ENCODE measurements at places on chromosomes 5 and 9. TPM values are rescaled to one million over a fixed set of nuclear protein-coding genes. Genes with fewer than 3 reads are reported as not detected.
A peak's percentile ranks its signal among the peaks of the same experiment; 100 is the strongest.

Gene IL5
- total RNA-seq = not detected

Gene TRIM7
- 16.7 TPM for total RNA-seq

Gene PCDHGB7
- total RNA-seq = 9.7 TPM

Gene JADE2
- 36.6 TPM for total RNA-seq

Gene AQP3
- 7.1 TPM for total RNA-seq

Gene LCN6
- 1.1 TPM for total RNA-seq

Gene GCNT4
- total RNA-seq = 1.4 TPM

Gene MYO10
- 51.6 TPM for total RNA-seq

Gene PCDHGA3
- 0.55 TPM for total RNA-seq

DNA sequence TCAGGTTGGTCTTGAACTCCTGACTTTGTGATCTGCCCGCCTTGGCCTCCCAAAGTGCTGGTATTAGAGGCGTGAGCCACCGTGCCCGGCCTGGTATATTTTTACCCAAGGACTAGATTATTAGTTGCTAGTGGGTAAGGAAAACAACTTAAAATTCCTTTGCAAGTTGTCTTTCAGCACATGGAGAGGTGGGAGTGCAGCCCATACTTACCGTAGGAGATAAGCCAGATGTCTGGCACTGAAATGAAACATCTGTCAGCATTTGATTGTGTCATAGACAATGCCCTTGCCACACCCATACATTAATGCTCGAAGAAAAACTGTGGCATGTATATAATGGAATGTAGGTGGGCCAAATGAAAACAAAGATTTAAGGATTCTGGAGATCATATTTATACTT lies 36.6 kb upstream of the ANKH start:
- no peak overlapping the region for H3K27ac ChIP-seq
- H3K36me3 ChIP-seq = no peaks in the 10 kb centered on the region
- no peaks in the 10 kb centered on the region for H3K27me3 ChIP-seq

- H3K27ac ChIP-seq = peak overlapping the region; percentile 80
- no peak overlapping the region for H3K4me3 ChIP-seq
- peaks cover 53% of the 10 kb centered on the region for H3K4me1 ChIP-seq
- no peaks in the 10 kb centered on the region for H3K27me3 ChIP-seq
- DNase-seq = no peak
- no peaks in the 10 kb centered on the region for H3K36me3 ChIP-seq
These were observed 15.6 kb downstream of the PRRC2B start for GRCh38 chr9:131409458-131409992.

DNA sequence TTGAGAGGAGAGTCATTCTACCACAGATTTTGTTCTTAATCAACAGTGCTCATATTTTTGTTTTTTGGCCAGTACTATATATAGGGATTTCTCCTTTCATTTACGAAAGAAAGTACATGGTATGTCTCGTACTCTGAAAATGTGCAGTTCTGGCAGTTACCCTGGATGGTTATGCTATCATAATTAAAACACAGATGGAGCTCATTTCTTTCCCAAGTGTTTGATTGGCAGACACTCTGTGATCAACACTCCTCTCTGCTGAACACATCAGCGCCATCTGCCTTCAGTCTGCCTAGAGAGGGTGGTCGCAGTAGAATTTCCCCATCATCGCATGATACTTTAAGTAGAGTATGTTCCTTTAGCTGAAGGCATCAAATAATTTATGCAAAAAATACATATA lies 64.5 kb downstream of the PAM start:
- H3K4me1 ChIP-seq = no peaks in the 10 kb centered on the region
- DNase-seq = no peak
- no peak overlapping the region for H3K27ac ChIP-seq
- H3K4me3 ChIP-seq = no peak overlapping the region

- H3K4me1 ChIP-seq = peaks cover 81% of the 10 kb centered on the region
- no peaks in the 10 kb centered on the region for H3K36me3 ChIP-seq
- H3K4me3 ChIP-seq = no peak overlapping the region
These were observed 60.2 kb downstream of the SLC22A5 start for GRCh38 chr5:132429463-132430440.

DNA sequence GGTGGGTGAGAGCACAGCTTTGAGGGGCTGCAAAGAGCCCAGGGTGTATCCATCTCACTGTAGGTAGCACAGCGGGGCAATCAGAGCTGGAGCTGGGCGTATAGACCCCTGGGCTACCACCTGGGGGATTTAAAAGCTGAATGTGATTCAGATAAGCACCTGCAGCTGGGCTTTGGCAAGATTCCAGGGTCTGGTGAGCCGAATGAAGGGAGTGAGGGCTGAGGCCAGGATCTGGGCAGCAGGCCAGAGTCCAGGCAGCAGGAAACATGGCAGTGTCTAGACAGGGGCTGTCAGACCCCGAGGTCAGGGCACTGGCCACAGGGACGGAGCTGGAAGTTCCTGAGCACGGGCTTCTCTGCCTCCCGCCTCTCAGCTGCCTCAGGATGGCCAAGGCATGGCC lies 8.7 kb downstream of the ASS1 start:
- H3K4me1 ChIP-seq = peaks cover 28% of the 10 kb centered on the region
- H3K36me3 ChIP-seq = no peaks in the 10 kb centered on the region
- H3K27me3 ChIP-seq = no peaks in the 10 kb centered on the region
- H3K27ac ChIP-seq = no peak overlapping the region

GRCh38 chr5:35880156-35880555 lies 23.5 kb downstream of the IL7R start:
- no peaks in the 10 kb centered on the region for H3K36me3 ChIP-seq
- H3K27me3 ChIP-seq = no peaks in the 10 kb centered on the region
- H3K4me3 ChIP-seq = no peak overlapping the region
- no peak for DNase-seq

GRCh38 chr5:153088538-153088937 lies 401.9 kb upstream of the GRIA1 start:
- no peaks in the 10 kb centered on the region for H3K4me1 ChIP-seq
- DNase-seq = no peak
- no peak overlapping the region for H3K4me3 ChIP-seq
- H3K27me3 ChIP-seq = no peaks in the 10 kb centered on the region
- H3K36me3 ChIP-seq = no peaks in the 10 kb centered on the region

- peak overlapping the region; percentile 97 for H3K27ac ChIP-seq
- peak; percentile 56 for DNase-seq
- H3K36me3 ChIP-seq = no peaks in the 10 kb centered on the region
- H3K4me1 ChIP-seq = peaks cover 31% of the 10 kb centered on the region
These were observed 1.8 kb downstream of the PDLIM4 start for GRCh38 chr5:132259069-132259851.

DNA sequence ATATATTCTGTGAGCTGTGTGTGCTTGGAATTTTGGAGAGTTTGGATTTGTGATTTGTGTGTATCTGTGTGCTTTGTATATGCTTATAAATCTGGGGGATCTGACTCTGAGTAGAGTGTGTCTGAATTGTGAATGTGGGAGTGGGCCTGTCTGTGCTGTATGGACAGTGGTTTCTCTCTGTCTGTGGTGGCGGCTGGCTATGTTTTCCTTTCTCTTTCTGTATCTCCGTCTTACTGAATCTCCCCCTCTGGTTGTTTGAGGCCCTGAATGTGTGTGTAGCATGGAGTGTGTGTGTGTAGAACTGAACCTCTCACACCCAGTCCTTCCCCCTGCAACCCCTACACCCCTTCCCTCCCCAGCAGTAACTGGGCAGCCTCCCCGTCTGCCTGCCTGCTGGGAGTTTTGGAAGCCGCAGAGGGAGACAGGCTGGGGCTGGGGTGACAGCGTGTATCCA lies 4.7 kb downstream of the CXXC5 start:
- peaks cover 85% of the 10 kb centered on the region for H3K4me1 ChIP-seq
- DNase-seq = no peak
- no peak overlapping the region for H3K4me3 ChIP-seq

- peaks cover 25% of the 10 kb centered on the region for H3K4me1 ChIP-seq
- no peak overlapping the region for H3K4me3 ChIP-seq
- H3K27ac ChIP-seq = peak overlapping the region; percentile 79
- DNase-seq = peak; percentile 76
- no peaks in the 10 kb centered on the region for H3K27me3 ChIP-seq
These were observed 131.2 kb upstream of the KLF4 start for GRCh38 chr9:107620801-107621200.

DNA sequence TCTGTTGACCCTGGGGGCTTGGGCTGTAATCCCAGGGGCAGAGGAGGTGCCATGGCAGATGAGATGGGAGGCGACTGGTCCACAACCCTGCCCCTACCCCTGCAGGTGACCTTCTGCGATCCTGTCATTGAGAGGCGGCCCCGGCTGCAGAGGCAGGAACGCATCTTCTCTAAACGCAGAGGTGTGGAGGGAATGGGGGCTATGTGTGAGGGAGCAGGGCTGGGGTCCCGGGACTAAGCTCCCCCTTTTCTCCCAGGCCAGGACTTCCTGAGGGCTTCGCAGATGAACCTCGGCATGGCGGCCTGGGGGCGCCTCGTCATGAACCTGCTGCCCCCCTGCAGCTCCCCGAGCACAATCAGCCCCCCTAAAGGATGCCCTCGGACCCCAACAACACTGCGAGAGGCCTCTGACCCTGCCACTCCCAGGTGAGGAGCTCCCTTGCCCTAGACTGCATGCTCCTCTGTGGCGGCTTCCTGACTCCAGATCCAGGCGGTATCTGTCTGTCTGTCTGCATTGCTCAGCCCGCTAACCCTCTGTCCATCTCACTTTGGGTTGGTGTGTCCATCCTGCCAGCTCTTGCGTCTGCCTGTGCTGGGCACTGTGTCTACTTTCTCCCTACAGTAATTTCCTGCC lies 9.9 kb downstream of the ZDHHC12 start:
- no peak overlapping the region for H3K27ac ChIP-seq
- no peak for DNase-seq
- H3K27me3 ChIP-seq = no peaks in the 10 kb centered on the region
- H3K36me3 ChIP-seq = no peaks in the 10 kb centered on the region
- H3K4me1 ChIP-seq = no peaks in the 10 kb centered on the region
- no peak overlapping the region for H3K4me3 ChIP-seq

DNA sequence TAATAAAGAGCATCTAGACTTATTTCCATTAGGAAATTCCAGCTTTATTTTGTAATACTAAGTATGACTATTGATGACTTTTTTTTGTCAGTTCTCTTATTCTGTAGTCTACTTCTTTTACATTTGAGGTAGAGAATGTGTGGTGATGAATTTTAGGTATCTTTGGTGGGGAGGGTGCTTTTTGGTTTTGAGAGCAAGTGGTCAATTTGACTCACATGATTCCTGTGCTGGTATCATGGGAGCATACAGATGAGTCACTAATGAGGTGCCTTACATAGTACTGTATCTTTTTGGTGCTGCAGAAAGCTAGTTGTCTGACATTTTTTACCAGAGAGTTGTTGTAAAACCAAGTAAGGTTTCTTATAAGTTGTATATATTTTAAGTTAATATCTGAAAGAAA lies 35.3 kb downstream of the ERBIN start:
- H3K27ac ChIP-seq = no peak overlapping the region
- H3K4me1 ChIP-seq = peaks cover 33% of the 10 kb centered on the region

DNA sequence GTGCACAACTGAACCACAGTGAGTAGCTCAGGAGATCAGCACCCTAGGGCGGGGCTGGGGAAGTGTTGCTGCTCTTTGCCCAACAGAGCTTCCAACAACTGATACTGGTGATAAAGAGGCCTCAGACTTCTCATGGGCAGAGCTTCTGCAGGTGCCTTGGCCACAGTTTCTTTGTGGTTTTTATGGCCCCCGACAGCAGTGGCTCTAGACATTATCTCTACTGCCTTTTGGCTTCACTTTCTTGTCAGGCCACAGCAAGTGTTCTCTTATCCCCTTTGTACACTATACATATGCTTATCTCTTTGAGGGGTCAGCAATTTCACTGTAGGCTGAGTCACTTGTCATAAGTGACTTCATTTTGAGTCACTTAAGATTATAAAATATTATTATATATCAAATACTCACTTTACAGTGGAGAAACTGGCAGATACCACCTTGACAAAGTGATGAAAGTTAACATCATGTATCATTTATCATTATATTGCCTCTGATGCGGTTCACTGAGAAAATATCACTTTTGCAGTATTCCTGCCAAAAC lies 90.9 kb upstream of the COX7C start:
- no peaks in the 10 kb centered on the region for H3K36me3 ChIP-seq
- no peaks in the 10 kb centered on the region for H3K27me3 ChIP-seq
- no peak for DNase-seq
- H3K4me1 ChIP-seq = no peaks in the 10 kb centered on the region
- no peak overlapping the region for H3K27ac ChIP-seq
- no peak overlapping the region for H3K4me3 ChIP-seq

DNA sequence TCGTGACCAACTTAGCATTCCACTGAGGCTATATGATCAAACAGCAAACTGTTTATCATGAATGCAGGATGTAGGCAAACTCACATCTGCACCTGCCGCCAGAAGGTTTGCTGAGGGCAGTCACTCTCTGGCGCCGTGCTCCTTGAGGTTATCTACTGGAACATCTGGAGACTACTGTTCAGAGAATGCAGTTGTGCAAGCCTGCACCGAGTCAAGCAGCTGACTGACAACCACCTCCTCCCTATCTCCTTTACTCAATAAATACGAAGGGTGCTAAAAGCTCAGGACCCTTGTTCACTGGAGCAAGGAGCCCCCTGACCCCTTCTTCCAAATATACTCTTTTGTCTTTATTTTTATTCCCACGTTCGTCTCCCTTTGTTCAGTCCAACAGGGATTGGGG lies 27.1 kb downstream of the CCDC125 start:
- no peak overlapping the region for H3K4me3 ChIP-seq
- no peaks in the 10 kb centered on the region for H3K4me1 ChIP-seq
- peaks cover 11% of the 10 kb centered on the region for H3K36me3 ChIP-seq
- H3K27me3 ChIP-seq = no peaks in the 10 kb centered on the region

GRCh38 chr9:21837501-21837900 lies 35.1 kb downstream of the MTAP start:
- no peaks in the 10 kb centered on the region for H3K27me3 ChIP-seq
- H3K36me3 ChIP-seq = no peaks in the 10 kb centered on the region
- H3K4me3 ChIP-seq = no peak overlapping the region
- DNase-seq = no peak

DNA sequence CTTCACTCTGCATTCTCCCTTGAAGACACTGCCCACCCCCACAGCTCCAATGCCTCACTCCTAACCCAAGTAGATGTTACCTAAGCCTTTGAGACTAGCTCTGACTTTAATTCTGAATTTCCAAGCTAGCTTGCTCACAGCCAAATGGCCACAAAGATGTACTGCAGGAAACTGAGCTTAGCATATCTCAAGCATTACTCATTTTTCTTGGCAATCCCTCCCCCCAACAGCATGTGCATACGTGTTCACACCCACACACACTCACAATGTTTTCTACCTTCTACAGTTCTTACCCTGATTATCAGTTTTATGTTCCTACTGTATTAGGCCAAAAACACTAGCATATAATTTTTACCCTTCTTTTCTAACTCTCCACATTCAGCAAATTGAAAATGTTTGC lies 13.7 kb upstream of the GRIA1 start:
- H3K27me3 ChIP-seq = no peaks in the 10 kb centered on the region
- H3K4me3 ChIP-seq = no peak overlapping the region
- H3K4me1 ChIP-seq = no peaks in the 10 kb centered on the region
- DNase-seq = no peak
- no peak overlapping the region for H3K27ac ChIP-seq
- no peaks in the 10 kb centered on the region for H3K36me3 ChIP-seq

GRCh38 chr9:110152704-110153374 lies 55.1 kb downstream of the C9orf152 start:
- H3K36me3 ChIP-seq = no peaks in the 10 kb centered on the region
- H3K27ac ChIP-seq = no peak overlapping the region
- no peaks in the 10 kb centered on the region for H3K27me3 ChIP-seq
- no peak for DNase-seq
- peaks cover 35% of the 10 kb centered on the region for H3K4me1 ChIP-seq
